ENCODE measurements at places on chromosomes 2 and 18.
A peak's percentile ranks its signal among the peaks of the same experiment; 100 is the strongest.

- DNase-seq = no peak
These were observed 179.5 kb downstream of the EIPR1 start for GRCh38 chr2:3198119-3198518.

- DNase-seq = no peak
These were observed 97.3 kb upstream of the MYCN start for GRCh38 chr2:15842758-15843666.

DNA sequence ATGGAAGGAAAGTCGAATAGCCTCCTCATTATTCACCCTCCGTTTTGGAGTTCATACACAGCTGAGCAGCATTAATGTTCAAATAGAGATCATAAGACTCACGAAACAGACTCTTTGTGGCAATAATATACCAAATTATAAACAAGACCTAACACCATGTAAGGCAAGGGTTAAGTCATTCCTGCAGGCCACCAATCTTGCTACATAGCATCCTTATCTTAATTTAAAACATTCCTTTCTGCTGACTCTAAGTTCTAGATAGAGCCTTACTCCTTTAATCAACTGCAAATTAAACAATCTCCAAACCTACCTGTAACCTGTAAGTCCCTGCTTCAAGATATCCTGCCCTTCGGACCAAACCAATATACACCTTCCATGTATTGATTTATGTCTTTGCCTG is 178.0 kb downstream of the PDE11A start:
- no peak for DNase-seq

DNA sequence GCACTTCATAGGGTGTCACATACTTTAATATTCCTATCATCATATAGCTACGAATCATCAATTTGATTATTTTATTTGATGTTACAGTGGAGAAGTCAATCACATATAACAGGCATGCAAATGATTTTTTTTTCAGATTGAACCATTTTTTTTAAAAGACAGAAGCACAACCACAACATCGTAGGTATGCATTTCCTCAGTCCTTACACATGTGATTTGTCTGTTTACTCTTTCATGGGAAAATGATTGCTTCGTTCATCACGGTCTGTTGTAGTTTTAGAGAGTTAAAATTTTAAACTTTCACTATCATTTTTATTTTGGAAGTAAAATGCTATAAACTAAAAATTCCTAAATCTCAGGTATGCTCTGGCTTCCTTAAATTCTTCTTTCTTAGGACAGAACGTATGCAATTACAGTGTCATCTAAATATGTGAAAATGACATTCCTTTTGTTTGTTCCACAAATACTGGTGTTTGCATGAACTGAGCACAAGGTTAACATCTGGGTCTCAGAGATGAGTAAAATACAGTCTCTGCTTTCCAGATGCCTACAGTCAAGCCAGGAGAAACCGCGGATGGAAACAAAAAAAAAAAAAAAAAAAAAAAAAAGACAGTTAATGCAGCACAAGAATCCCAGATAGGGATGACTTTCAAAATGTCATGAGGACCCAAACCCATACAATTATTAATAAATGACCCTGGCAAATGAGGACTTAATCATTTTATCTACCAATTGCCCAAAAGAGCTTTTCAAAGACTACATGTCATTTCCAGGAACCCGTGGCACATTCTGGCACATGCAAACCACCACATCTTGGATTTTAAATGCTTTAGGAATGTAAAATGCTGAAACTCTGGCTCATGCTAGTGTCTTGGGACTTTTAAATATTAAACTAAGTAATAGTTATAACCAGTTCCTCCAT is 201.2 kb downstream of the LRP1B start:
- no peak for DNase-seq

DNA sequence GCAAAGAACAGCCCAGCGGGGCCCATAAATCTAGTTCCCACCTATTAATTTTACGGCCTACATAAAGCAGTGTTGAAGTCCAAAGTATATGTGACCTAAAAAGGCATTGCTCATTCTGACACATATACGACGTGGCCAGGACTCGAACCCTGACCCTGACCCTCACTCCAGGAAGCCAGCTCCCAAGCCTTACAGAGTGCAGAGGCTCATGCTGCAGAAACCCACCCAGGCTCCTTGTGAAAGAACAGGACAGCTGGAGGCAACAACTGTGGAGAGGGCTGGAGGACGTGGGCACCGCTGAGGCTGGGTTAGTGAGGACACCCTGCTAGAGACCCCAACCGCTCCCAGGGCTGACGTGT is 221.6 kb downstream of the CYP26B1 start:
- DNase-seq = no peak

- DNase-seq = no peak
These were observed 11.5 kb downstream of the GPR55 start for GRCh38 chr2:230913406-230914143.

DNA sequence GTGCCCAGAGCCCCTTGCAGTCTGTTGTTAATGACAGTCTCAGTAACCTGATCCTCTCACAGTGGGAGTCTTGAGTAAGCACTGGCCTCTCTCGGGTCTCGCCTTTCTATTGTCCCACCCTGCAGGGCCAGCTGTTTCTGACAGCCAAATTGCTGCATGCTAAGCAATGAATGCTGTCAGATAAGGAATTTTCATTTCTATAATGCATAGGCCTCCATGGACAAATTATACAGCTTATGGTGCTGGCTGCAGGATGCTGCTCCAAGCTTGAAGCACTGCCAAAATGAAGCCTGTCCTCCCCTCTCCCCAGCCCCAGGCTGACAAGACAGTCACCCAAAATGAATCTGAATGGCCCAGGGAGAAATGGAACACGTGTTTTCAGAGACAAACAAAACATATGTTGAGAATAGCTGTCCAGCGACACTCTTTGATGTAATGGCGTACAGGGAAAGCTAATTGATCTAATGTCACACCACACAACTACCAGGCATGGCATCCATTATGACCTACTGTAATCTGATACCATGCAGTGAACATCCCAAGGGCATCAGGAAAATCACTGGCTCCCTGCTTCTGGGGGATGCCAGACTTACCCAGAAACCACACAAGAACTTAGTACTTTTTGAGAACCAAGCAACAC is 36.8 kb downstream of the ACVR1 start:
- peak; percentile 37 for DNase-seq

DNA sequence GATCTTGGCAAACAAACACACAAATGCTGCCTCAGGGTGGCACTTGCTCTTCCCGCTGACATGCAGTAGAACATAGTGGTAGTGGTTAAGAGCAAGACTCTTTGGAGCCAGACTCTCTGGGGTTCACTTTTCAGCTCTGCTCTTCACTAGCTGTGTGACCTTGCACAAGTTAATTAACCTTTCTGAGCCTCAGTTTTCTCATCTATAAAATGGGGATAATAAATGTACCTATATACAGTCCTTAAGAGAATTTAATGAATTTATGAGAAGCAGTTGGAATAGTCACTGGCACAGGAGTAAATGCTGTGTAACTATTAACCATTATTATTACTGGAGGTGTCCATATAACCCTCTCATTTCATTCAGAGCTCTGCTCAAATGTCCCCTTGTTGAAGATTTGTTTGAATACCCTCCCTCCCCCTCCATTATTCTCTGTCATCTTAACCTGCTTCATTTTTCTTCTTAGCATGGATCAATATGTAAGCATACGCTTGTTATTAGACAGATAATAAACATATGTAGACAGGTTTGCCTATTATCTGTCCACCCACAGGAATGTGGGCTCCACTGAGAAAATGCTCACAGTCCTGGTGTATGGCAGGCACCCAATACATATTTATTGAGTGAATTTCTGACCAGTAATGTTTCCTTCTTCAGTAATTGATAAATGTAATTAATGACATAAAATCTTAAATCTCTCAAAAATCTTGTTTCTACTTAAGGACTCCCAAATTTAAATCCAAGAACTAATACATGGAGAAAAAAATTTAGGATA is 64.5 kb downstream of the TSPYL6 start:
- DNase-seq = no peak

DNA sequence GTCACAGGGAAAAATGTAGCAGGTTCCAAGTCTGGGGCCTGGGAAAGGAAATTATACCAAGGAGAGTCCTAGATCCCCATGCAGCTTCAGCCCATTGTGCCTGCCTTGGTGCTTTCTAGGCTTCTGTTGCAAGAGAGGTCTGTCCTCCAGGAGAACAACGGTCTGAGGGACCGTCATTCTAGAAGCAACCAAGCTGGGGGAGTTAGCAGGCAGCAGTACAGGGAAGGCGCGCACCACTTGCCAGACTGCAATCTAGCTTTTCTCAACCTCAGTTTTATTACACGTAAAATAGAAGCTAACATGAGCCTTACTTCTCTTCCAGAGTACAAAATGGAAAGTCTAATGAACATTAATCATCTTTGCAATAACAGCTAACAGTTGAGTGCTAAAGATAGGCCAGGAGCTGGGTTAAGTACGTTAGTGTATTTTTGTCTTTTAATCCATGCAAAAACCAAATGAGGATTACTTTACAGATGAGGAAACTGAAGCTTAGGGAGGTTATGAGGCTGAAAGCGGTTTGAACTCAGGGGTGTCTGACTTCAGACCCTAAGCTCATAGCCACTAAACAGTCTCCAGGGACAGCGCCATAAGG is 1.9 kb downstream of the TCF23 start:
- DNase-seq = no peak

- no peak for DNase-seq
These were observed 146.4 kb downstream of the MYT1L start for GRCh38 chr2:2184549-2185249.

DNA sequence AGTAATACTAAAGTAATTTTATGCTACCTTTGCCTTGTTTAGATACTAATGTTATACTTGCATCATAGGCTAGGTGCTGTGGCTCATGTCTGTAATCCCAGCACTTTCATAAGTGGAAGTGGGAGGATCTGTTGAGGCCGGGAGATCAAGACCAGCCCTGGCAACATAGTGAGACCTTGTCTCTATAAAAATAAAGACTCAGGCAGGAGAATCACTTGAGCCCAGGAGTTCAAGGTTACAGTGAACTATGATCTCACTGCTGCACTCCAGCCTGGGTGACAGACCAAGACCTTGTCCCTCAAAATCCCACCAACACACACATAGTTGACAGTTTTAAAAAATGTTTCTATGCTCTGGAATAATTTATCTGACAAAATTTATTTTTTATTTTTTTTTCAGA is 6.9 kb upstream of the DNAJC27 start:
- no peak for DNase-seq

DNA sequence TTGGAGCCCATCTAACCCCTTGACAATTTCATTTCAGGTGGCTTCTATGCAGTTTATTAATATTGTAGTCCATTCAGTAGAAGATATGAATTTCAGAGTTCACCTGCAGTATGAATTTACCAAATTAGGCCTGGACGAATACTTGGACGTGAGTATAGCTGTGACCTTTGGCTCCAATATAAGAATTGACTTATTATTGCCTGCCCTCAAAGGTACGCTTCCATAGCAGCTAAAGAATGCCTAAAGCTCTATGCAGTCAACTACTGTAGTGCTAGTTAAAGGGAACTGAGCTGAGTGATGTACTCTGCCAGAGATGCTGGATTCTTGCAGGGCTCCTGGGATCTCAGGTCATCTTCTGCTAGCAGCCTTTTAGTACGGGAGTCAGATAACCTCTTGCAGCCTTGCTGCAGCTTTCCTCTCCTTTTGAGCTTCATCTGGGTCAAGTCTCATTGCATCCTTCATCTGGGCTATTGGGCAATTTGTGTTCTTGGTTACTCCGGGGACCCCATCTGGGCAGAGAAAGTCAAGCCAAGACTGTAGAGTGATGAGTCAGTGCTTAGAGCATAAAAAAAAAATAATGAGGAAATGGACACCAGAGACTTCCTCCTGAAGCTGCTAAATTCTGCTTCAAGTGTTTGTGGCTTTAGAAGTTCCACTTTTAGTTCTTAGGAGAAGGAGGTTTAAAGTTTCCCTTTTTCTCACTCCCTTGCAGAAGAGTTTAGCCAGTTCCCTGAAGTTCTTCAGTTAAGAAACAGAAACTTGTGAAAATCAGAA is 105.6 kb downstream of the PRPF40A start:
- peak; percentile 73 for DNase-seq

GRCh38 chr2:170201734-170202393 is 23.9 kb downstream of the MYO3B start:
- DNase-seq = no peak

DNA sequence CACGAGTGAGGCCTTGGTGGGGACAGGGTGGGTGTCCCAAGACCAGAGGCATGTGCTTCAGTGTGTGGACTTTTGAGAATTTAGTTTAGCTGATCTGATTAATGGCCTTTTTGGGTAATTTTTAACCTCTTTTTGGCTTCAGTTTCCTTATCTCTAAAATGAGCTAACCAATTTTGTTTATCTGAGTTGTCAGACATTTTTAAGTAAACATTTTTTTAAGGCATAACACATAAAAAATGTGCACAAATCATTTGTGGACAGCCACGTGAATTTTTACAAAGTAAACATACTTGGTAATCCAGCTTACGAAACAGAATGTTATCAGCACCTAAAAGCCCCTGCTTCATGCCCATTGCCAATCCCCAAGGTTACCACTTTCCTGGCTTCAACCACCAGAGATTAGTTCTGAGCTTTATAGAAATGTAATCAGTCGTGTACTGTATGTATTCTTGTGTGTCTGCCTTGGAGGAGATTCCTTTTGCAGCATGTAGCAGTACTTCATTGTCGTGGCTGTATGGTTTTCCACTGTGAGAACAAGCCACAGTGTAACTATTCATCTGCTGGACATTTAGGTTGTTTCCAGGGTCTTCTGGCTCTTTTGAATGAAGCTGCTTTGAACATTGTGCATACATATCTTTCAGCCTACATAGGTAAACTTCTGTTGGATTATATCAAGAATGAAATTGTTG is 8.4 kb upstream of the INO80C start:
- no peak for DNase-seq

- no peak for DNase-seq
These were observed 47.2 kb upstream of the NR4A2 start for GRCh38 chr2:156379714-156380113.

GRCh38 chr2:73426176-73426575 is 40.5 kb downstream of the ALMS1 start:
- DNase-seq = no peak

DNA sequence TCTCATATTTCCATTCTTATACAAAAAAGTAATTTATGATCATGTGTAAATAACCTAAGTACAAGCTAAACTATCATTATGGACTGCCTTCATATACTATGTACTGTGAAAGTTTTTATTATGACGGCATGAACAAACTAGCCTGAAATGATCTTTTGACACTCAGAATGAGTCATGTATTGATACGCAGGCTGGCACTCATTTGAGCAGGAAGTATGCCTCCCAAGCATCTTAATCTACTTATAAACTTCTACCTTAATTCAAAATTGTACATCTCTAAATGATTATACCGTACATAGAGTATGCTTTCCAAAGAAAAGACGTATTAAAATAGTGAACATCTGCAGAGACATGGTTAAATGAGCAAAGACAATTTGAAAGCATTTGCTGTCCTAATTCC is 207.1 kb upstream of the SPOPL start:
- no peak for DNase-seq

- DNase-seq = no peak
These were observed 5.2 kb downstream of the CSRNP3 start for GRCh38 chr2:165474619-165475276.
